ENCODE measurements at places on chromosomes 5 and 9.
A peak's percentile ranks its signal among the peaks of the same experiment; 100 is the strongest.

DNA sequence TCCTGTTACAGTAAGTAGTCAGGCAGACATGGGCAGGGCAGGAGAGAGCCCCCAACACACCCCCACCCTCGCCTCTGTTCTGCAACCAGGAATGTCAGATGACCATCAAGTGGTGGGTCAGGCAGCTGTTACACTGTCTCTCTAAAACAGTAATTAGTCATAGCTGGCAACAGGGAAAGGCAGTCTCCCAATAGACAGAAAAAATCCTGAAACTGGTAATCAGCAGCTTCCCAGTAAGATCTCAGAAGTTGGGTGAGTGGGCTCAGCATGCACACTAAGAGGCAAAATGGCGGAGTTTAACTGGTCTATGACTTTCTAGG, 90.2 kb downstream of the C5orf15 start:
- no peak for DNase-seq

- DNase-seq, result no peak
Observed at GRCh38 chr5:88518131-88519016, 249.7 kb upstream of the TMEM161B start.

DNA sequence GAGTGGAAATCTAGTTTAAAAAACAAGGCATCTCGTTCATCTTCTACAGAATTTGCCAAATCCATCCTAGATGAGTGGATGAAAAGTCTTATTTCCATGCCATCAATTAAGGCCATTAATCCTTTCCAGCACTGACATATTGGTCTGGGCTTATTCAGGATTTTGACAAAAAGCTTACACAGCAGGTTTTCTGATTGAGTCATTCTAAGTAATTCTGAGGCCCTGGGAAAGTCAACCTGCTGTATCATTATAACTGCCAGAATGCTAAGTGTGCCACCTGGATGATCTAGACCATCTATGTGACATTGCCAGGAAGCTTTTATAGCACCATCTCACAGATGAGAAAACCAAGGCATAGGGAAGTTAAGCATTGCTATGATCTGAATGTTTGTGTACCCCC, 132.1 kb upstream of the MAP3K1 start:
- DNase-seq, result no peak

DNA sequence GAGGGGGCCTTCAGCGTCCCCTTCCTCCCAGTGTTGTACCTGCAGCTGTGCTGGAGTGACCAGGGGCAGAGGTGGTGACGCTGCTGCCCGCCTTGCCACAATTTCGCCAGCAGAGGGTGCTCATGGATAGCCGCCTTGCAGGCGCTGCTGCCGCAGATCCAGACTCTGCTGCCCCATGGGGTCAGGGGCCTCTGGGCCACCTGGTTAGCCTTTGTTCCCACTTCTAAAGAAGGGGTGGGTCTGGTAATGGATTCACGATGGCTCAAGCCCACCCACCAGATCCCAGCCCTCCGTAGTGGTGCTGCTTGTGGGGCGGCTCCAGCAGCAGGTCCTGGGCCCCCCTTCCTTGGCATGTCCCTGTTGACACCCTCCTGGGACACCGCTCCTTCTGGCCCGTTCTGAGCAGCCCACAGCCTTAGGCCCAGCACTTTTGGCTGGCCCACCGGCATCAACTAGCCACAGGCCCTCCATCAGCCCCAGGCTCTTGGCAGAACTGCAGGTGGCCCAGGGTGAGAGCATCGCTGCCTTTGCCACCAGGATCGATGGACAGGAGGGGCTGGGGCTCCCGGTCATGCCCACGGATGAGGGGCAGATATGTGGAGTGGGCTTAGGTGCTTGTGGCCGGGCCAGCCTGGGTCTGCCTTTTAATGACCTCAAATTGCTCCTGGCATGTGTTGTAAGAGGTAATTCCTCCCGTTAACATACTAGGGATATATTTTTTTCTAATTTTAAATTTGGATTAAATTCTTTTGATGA, 57.2 kb downstream of the COL5A1 start:
- peak; percentile 32 for DNase-seq

DNA sequence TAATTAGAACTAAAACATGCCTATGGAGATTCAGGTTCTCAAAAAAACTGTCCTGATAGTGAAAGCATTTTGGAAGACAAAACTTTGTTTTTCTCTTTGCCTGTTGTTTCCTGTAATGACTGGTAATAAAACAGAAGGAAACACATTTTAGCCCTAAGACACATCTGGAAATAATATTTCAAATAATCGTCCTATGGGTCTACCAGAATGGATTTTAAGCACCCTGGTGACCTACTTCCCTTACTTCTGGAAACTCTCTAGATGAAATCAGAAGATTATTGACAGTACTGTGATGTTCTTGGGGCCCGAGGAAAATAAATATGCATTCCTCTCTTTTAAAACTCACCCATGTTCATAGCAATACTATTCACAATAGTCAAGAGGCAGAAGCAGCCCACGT, 110.1 kb upstream of the TLE4 start:
- no peak for DNase-seq

DNA sequence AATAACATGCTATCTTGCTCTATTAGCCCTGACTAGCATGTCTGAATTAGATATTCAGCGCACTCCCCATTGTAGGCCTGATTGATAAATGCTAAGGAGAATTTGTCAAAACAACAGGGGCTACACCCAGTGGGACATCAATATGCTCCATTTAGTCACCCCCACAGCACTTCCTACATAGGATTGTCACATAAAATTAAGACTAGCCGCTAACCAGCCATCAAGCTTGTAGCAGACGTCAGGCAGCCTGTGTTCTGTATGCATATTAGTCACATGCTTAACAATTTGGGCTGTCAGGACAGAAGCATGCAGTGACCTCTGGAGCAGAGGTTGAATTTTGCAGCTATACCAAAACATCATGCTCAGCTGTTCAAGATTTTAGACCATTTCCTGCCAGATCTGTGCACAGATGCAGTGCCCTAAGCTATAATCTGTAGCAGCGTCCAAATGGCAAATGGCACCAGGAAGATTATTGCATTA, 197.4 kb upstream of the ISL1 start:
- DNase-seq, result no peak

DNA sequence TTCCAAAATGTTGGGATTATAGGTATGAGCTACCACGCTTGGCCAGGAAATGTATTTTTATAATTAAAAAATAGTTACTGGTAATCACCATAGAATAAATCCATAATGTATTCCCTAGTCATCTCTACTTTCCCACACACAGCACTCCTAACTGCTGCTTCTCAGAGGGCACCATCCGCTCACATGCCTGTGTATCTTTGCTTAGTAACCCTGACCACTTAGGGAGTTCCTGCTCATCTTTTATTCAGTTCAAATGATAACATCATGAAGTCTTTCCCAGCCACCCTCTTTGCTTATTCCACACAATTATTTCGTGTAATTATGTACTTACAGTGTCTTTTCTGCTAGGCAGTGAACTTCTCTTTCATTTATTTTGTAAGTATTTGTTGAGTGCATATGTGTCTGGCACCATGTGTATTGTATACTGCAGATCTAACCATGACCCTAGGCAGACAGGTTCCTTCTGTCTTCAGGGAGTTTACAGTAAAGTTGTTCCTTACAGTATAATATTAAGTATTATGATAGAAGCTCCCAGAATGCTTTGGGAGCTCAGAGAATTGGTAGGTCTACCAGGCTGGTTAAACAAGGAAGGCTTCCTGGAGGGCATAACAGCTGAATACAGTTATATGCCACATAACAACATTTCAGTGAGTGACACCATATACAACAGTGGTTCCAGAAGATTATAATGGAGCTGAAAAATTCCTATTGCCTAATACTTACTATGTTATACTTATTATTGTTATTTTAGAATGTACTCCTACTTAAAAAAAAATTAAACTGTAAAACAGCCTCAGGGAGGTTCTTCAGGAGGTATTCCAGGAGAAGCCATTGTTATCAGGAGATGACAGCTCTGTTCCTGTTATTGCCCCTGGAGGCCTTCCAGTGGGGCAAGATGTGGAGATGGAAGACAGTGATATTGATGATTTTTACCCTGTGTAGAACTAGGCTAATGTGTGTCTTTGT, 39.2 kb downstream of the DCAF10 start:
- DNase-seq, result no peak

DNA sequence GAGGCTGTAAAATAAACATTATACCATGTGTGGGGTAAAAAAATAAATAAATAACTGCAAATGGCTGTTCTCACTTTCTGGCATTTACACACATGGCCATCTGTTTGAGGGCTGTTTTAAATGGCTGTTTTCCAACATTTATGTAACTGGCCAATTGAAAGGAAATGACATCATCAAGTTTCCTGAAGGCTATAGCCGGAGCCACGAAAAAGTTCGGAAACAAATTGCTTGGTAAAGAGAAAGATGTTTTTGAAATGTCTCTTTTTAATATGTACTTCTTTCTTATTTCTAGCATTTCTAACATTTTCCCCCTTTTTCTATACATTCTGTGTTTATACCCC, 95.4 kb upstream of the DAB2 start:
- no peak for DNase-seq

DNA sequence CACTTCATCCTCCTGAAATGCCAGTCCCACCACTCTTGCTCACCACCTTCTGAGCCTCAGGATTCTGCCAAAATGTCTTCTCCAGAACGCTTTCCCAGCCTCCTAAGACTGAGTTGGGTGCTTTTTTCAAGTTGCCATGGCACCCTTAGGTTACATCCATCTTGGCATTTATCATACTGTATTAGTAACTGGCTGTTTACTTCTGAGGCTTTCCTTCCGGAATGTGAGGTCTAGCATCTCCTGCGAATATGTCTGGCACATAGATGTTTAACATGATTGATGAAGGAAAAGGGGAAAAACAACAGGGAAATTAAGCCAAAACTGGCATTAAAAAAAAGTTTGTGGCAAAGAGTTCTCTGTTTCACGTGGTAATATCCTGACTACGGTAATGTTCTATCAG, 24.9 kb downstream of the RNF130 start:
- no peak for DNase-seq

- no peak for DNase-seq
Observed at GRCh38 chr9:107228496-107229039, 54.5 kb upstream of the RAD23B start.

DNA sequence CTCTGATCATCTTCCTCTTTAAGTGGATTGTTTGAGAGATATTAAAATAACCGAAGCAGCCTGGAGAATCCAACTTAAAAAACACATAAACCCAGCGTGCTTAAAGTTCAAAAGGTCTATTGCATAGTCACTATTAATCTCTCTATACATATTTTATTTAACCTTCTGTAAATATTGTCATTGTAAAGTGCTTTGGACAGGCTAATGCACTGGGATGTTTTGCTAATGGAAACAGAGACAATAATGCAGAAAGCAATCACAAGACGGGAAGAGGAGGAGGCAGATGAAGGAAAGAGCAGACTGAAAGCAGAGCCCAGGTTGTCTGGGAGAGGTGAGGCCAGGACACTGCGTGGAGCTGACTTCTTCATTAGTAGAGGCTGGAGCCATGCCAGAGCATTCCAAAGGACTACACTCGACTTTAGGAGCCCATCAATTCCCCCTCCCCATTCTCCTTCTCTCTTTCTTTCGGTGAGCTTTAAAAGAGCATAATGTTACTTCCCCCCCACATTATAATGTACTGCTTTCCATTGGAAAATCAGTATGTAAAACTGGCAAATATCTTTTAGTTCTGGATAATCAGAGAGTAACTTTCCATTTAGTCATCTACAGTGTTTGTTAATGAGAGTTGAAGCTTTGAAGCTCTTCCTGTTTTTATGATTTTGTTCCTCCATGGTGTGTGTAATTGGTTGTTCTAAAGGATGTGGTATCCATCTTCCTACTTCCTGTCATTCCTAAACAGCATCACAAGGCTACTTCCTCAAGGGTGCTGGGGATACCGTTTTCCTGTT, 307.3 kb upstream of the MPDZ start:
- no peak for DNase-seq
